ENCODE measurements at places on chromosomes 1 and 21. TPM values are rescaled to one million over a fixed set of nuclear protein-coding genes. Genes with fewer than 3 reads are reported as not detected.

Gene PRR9
- not detected for total RNA-seq

Gene TCHHL1
- total RNA-seq = not detected

Gene TPR
- 48.3 TPM for total RNA-seq

Gene HEYL
- total RNA-seq = 0.07 TPM

Gene TNFRSF18
- not detected for total RNA-seq

Gene GBP6
- total RNA-seq = not detected

Gene CADM3
- total RNA-seq = 0.30 TPM

Gene TMCO4
- 6.8 TPM for total RNA-seq

Gene FCRL1
- total RNA-seq = not detected

Gene C1orf174
- 28.2 TPM for total RNA-seq

Gene UMODL1
- total RNA-seq = not detected

Gene C1orf210
- total RNA-seq = not detected

Gene PRMT2
- total RNA-seq = 85.1 TPM

Gene LMO4
- 27.3 TPM for total RNA-seq

Gene ILDR2
- not detected for total RNA-seq

Gene ZNF593OS
- total RNA-seq = not detected

Gene KCNE1
- total RNA-seq = not detected

Gene SLC26A9
- total RNA-seq = 0.34 TPM

Gene MAP3K6
- 16.9 TPM for total RNA-seq
